Activated CD4-positive, alpha-beta T cell treated with anti-CD3 and anti-CD28 coated beads for 48 hours (primary cell): ENCODE measurements at places on chromosomes 16 and 17.
A peak's percentile ranks its signal among the peaks of the same experiment; 100 is the strongest.

DNA sequence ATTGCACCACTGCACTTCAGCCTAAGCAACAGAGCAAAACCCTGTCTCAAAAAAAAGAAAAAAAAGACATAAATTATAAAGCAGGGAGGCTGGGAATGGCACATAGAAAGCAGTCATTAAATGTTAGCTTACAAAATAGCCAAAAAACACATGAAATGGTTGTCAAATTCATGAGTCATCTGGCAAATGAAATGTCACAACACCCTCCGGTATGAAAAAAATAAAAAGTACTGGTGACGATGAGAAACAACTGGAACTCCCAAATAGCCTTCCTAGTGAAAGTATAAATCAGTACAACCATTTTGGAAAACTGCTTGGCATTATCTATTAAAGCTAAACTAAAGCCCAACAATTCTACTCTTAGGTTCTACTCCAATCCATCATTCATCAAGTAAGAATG is 3.5 kb upstream of the KATNB1 start:
- DNase-seq: no peak

GRCh38 chr16:85234310-85235204 is 122.3 kb upstream of the CIBAR2 start:
- no peak for DNase-seq

DNA sequence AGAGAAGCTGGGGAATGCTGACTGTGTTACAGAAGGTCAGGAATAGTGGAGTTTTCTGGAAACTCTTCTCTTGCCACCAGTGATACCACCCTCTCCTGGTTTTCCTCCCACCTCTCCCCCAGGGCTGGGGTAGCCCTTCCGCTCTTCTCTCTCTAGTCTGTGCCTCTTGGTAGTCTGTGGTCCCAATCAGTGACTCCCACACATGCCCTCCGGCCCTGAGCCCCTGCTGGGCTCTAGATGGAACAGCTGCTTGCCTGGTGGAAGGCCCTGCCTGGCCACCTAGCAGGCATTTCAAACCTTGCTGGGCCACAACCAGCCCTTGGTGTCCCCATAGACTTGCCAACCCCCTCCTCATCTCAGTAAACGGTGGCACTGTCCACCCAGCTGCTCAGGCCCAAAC is 15.2 kb upstream of the MTSS2 start:
- DNase-seq: no peak

DNA sequence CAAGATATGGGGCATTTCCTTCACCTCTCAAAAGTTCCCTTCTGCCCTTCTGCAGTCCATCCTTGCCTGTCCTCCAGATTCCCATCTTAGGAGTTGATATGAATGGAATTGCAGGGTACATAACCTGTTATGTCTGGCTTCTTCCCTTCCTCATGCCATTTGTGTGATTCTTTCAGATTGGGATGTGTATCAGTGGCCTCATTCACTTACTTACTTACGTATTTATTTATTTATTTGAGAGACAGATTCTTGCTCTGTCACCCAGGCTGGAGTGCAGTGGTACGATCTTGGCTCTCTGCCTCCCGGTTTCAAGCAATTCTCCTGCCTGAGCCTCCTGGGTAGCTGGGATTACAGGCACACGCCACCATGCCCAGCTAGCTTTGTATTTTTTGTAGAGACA is 6.2 kb upstream of the TMEM94 start:
- DNase-seq: no peak

DNA sequence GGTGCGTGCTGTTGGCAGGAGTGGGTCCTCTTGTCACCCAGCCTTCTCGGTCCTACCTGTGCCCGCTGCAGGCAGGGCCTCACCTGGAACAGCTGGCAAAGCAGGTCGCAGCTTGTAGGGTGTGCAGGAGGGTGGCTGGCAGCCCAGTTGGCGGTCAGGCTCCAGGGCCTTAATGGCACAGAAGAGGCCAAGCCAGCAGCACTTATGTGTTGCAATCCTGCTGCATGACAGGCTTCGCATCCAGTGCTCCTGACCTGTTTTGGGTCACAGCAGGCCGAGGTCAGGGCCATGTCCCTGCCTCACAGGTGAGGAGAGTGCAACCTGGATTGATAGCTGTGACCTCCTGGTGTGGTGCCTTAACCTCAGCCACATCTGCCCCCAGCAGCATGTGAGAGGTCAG is 31.9 kb downstream of the ZC3H18 start:
- DNase-seq: no peak

GRCh38 chr17:27985306-27985705 is 57.2 kb upstream of the NLK start:
- DNase-seq: no peak

- DNase-seq: peak; percentile 47
Observed at GRCh38 chr16:56513972-56514371, 5.9 kb downstream of the BBS2 start.

DNA sequence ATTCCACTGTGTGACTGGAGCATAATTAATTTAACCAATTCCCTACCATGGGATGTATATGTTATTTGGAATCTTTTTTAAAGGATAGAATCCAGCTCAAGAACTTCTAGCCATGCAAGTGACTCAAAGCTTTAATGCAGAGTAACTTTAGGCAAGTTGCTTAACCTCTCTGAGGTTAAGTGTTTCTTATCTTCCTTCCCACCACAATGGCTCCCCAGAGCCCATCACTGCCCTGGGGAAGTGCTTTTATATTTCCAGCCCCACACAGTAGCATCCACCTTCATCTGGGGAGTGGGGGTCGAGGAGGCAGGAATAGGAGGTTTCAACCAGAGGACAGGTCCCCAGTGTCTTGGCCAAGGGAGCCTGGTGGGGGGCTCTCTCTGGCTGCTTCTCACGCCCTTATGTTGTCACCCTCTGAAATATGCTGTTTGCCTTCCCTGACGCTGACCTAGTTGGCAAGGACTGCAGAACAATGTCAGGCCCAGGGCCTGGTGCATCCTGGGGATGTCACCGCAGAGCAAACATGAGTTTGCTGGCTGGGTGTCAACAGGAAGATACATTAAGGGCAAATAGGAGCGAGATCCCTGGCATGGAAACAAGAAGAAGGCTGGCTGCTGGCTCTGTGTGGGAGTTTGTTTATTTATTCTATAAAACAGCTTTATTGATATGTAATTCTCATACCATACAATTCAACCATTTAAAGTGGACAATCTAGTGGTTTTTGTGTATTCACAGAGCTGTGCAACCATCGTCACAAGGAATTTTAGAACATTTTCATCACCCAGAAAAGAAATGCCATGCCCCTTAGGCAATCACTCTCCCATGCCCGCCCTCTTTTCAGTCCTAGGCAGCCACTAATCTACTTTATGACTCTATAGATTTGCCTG is 46.6 kb upstream of the WSB1 start:
- no peak for DNase-seq
